ENCODE measurements at places on chromosomes 11 and 22.

GRCh38 chr11:120209746-120210625, 846 bp upstream of the OAF start:
- DNase-seq = no peak

- no peak for DNase-seq
Observed at GRCh38 chr22:36333644-36334043, 54.1 kb downstream of the MYH9 start.

DNA sequence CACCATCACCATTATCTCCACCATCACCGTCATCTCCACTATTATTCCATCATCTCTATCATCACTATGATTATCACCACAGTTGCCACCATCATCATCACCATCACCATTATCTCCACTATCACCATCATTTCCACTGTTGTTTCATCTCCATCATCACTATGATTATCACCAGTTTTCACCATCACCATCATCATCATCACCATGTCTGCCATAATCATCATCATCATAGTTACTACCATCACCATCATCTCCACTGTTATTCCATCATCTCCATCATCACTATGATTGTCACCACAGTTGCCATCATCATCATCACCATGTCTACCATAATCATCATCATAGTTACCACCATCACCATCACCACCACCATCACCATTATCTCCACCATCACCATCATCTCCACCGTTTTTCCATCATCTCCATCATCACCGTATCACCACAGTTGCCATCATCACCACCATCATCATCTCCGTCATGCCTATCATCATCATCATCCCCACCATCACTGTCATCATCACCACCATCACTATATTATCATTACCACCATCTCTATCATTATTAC, 264.9 kb downstream of the BRD1 start:
- DNase-seq = no peak

GRCh38 chr11:117613521-117613920, 183.5 kb downstream of the DSCAML1 start:
- DNase-seq = no peak

- DNase-seq = no peak
Observed at GRCh38 chr11:133476570-133477250, 55.6 kb downstream of the OPCML start.

DNA sequence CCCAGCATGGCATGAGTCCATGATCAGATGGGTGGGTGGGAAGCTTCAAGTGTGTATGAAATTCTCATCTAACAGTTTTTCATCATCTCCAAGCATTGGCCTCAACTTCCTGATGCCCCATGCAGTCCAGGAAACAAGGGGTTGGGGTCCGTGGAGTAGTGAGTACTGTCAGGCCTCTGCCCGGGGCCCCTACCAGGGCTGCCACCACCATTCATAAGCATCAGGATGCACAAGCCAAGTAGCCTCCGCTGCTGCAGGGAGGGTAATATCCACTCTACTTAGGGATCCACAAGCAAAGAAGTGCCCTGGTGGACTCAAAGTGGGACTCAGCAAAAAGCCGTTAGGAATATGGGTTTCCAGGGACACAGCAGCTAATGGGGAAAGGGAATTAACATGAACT, 49.3 kb downstream of the KCNC1 start:
- DNase-seq = no peak

DNA sequence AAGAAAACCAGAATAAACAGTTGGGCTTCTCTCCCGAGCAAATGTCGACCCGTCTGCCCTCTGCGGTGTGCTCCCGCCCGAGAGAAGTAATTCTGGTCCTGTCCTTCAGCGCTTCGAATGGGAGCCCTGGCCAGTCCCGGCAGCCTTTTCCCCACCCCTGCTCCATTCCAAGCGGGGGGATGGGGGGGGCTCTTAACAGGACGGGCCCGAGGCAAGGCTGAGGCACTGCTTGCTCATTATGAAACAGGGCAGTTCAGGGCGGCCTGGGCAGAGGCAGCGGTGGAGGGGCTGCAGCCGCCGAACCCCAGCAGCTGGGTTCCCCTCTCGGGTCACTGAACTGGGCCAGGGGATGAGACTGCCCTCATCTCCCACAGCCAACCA, 9.1 kb downstream of the BACE1-AS start:
- no peak for DNase-seq
